Endothelial cell (in vitro differentiated cells): ENCODE measurements at places on chromosomes 6 and 20. TPM values are rescaled to one million over a fixed set of nuclear protein-coding genes. Genes with fewer than 3 reads are reported as not detected.

- H3K27ac ChIP-seq: no peak overlapping the region
- H3K36me3 ChIP-seq: no peaks in the 10 kb centered on the region
- H3K4me3 ChIP-seq: no peak overlapping the region
- peaks cover 6% of the 10 kb centered on the region for H3K27me3 ChIP-seq
- peaks cover 29% of the 10 kb centered on the region for H3K4me1 ChIP-seq
Observed at GRCh38 chr6:3037638-3038365, 30.5 kb upstream of the RIPK1 start.

- H3K4me1 ChIP-seq: peaks cover 9% of the 10 kb centered on the region
- H3K4me3 ChIP-seq: no peak overlapping the region
- H3K36me3 ChIP-seq: peaks cover 16% of the 10 kb centered on the region
Observed at GRCh38 chr6:154403788-154404187, 47.2 kb upstream of the IPCEF1 start.

- H3K4me3 ChIP-seq: no peak overlapping the region
- no peaks in the 10 kb centered on the region for H3K4me1 ChIP-seq
- no peaks in the 10 kb centered on the region for H3K36me3 ChIP-seq
- no peak overlapping the region for H3K27ac ChIP-seq
- H3K27me3 ChIP-seq: no peaks in the 10 kb centered on the region
Observed at GRCh38 chr6:80364149-80364548, 257.7 kb downstream of the BCKDHB start.

DNA sequence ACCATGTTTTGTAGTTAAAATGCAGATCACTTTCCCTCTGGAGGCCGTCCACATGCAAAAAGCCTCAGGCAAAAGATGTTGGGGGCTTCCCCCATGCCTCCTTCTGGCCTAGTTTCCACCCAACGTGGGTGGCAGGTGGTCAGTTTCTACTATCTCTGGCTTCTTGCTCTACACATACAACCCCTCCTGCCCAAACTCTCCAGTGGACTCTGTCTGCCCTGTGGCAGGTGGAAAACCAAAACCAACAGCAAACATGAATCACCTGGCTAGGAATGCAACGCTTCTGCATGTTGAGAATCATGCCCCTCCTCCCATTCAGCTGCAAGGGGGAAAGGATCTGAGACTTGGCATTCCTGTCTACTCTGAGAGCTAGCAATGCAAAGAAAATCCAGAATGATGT is 94.8 kb downstream of the MBOAT1 start:
- H3K4me1 ChIP-seq: no peaks in the 10 kb centered on the region
- no peak overlapping the region for H3K4me3 ChIP-seq
- no peak overlapping the region for H3K27ac ChIP-seq
- no peaks in the 10 kb centered on the region for H3K36me3 ChIP-seq
- DNase-seq: no peak

GABRR1 gene
- not detected for total RNA-seq

GRCh38 chr6:100622907-100623692 is 158.4 kb upstream of the SIM1 start:
- H3K27me3 ChIP-seq: peaks cover 2% of the 10 kb centered on the region
- DNase-seq: no peak
- no peak overlapping the region for H3K27ac ChIP-seq
- H3K36me3 ChIP-seq: peaks cover 20% of the 10 kb centered on the region

CCN6 gene
- total RNA-seq: not detected

DNA sequence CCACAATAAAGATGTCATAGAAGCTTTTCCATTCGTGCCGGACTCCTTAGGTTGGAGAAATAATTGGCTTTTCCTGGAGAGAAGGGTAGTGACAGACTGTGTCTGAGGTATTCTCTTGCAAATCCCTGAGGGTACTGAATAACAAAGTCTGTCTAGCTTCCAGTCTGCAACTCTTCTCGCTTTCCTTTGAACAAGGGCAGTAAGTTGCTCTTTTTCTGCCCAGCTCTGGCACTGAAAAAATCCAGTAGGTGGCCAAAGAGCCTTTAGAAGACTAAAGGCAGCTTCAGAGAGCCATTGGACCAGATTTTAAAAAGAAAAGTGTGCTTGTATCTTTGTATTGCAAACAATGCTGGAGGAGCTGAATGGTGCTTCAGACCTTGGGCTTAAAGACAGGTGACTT is 20.7 kb upstream of the RREB1 start:
- no peak for DNase-seq
- no peaks in the 10 kb centered on the region for H3K27me3 ChIP-seq
- H3K36me3 ChIP-seq: no peaks in the 10 kb centered on the region
- no peak overlapping the region for H3K27ac ChIP-seq

DNA sequence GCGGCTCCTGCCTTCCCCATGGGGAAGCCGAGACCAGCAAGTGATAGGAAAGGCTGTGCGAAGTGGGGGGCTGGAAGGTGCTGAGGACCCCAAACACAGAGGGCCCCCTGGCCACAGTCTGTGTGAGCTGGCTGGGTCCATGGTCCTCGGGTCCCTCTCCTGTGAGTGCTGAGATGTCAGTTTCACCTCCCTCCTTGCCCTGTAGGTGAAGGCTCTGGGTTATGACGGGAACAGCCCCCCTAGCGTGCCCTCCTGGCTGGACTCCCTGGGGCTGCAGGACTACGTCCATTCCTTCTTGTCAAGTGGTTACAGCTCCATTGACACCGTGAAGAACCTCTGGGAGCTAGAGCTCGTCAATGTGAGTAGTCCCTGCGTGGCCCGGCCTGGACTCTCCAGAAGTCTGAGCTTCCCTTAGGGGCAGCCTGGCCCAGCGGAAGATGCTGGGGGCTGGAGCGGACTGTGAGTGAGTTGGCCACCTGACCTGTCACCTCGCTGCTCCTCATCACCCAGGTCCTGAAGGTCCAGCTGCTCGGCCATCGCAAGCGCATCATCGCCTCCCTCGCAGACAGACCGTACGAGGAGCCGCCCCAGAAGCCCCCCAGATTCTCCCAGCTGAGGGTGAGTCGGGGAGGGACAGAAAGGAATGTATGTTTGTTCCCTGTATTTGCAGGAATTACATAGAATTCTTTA is 61.7 kb downstream of the TCP11 start:
- no peak for DNase-seq
- H3K27me3 ChIP-seq: peaks cover 5% of the 10 kb centered on the region
- H3K27ac ChIP-seq: peak overlapping the region; percentile 18

- H3K4me3 ChIP-seq: no peak overlapping the region
- no peaks in the 10 kb centered on the region for H3K4me1 ChIP-seq
- no peak overlapping the region for H3K27ac ChIP-seq
- DNase-seq: no peak
Observed at GRCh38 chr6:142421285-142422117, 119.7 kb downstream of the ADGRG6 start.

SIGLEC1 gene
- not detected for total RNA-seq
